ENCODE measurements at places on chromosomes 7 and 10.

- no peak for DNase-seq
Observed at GRCh38 chr7:40566879-40567278, 432.1 kb downstream of the SUGCT start.

GRCh38 chr7:147539685-147540084, 1050.9 kb upstream of the C7orf33 start:
- DNase-seq, result no peak

- no peak for DNase-seq
Observed at GRCh38 chr10:64571056-64571455, 1049.9 kb downstream of the REEP3 start.

GRCh38 chr7:30994206-30995100, 30.7 kb downstream of the GHRHR start:
- DNase-seq, result no peak

DNA sequence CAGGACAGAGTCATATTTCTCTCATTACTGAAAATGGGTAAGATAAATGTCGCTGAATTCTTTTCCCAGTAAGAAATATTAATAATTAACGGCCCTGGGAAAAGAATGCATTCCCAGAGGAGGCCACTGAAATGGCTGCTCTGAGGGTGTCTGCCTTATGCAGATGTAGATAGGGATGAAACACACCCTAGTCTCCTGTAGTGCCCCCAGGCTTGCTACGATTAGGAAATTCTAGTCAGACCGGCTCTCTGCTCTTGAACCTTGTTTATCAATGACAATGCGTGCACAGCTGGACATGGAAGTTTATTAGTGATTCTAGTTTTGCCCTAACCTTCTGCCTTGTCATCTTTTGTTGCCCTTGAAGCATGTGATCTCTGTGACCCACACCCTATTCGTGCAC, 291.1 kb downstream of the ZNF248 start:
- no peak for DNase-seq

- DNase-seq, result no peak
Observed at GRCh38 chr7:77760809-77761453, 37.3 kb downstream of the TMEM60 start.

GRCh38 chr7:104153287-104153686, 54.5 kb downstream of the ORC5 start:
- no peak for DNase-seq

DNA sequence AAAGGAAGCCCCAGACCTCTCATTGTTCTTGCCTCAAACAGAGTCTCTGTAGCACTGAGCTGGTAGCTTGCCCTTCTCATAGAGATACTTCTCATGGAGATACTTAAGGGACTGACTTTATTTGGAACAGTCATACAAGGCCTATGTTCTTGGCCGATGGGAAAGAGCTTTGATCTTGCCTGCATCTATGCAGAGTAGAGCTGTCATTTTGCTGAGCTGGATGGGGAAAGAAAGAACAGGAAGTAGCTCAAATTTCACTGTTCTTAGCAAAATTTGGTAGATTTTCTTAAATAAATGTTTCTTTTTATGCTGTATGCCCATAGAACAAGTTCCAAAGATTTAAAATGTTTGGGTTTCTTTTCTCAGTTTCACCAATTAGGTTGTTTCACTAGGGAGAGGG, 119.3 kb upstream of the SEC61G start:
- no peak for DNase-seq

GRCh38 chr10:132737390-132738048, 48.4 kb downstream of the NKX6-2 start:
- DNase-seq, result no peak

DNA sequence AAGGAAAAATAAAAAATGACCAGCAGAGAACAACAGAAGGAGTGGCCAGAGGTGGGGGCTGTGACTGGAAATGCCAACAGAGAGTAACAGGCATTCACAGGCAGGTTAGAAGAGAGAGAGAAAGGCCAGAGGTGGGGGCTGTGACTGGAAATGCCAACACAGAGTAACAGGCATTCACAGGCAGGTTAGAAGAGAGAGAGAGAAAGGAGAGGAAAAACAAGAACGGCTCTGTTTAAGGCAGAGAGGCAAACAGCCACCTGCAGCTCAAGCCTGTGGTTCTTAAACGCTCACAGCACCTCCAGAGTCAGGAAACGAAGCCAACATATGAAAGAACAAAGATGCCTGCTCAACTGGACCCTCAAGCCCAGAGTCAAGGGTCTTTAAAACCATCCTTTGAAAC, 39.5 kb upstream of the DGKI start:
- DNase-seq, result no peak

DNA sequence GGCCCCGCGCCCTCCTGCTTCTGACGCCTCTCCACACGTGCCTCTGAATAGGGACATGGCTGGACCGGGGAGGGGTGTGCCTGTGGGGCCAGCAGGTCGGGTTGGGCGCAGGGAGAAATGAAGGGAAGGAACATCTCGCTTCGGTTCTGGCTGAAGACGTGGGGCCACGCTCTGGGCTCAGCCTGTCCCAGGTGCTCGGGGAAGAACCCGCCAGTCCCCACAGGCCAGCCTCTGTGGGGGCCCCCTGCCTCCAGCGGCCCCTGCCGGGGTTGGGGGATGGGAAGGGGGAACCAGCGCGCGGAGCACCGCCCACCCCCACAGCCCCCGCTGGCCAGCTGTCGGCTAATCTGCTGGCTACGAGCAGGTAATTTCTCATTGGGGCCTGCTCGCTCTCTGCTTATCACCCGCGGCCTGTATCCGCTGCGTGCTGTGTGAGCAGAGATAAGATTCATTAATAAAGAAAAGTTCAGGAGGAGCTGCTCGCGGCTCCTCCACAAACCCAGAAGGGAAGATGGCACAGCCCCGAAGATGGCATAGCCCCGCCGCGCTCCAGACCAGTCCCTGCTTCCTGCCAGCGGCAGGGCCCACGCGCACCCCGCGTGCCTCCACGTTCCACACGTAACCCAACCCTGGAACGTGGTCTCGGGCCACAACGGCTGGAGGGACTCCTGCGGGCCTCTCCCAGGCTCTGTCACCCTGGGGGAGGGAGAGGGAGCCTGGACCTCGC, 186.2 kb downstream of the ELFN1 start:
- DNase-seq, result no peak

GRCh38 chr10:21808550-21808949, 195.0 kb downstream of the DNAJC1 start:
- no peak for DNase-seq

- DNase-seq, result no peak
Observed at GRCh38 chr7:74032191-74032490, 4.2 kb downstream of the ELN start.

DNA sequence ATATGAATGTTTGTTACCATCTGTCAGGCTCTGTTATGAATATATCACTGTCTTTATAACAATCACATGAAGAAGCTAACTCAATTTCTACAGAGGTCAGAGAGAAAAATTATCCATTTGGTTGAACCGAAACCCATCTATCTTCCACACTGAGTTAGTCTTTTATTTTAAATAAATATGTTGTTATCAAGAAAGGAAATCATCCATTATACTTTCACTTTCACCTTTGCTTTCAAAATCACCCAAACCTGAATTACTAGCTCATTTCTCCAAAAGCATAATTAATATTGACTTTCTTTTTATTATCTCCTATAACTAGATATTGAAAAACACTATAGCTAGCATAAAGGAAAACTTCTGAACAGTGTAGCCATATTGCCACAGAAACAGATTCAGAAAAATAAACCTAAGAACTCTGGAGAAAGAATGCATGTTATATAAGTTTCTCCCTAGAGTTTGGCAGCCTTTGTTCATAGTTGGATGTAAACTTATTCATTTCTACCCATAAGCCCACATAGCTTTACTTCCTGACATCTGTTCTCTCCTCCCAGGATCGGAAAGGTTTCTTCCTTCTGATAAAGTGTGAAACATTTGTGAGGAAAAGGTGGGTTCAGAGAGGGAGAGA, 66.0 kb downstream of the NPSR1 start:
- DNase-seq, result no peak

DNA sequence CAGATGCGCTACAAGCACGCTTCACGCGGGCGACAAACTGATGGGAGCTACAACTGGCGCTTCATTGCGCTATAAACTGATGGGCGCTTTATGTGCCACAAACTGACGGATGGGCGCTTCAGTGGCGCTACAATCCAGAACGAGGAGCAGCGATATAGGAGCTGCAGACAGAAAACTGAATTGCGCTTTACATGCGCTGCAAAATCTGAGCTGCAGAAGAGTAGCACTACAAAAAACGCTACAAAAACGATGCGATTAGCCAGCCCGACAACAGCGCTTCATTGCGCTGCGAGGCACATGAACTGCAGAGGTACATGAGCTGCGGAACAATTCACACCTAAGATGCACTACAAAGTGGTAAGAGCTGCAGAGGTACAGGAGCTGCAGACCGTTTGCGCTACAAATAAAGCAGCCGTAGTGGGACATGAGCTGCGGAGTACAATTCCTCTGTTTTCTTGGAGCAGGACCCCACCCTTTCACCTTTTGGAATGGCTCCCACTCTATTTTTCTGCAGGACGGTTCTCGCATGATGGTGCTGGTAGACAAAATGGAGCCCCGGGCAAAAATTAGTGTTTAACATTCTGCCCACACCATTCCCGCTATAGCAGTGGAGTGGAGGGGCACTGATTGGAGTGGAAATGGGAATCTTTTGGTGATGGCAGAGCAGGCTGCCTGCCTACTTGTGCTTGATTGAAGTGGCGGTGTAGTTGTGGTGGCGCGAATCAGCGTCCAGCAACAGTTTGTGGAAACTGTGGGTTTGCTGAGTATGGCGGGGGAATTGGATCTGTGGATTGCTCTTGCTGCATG, 1.2 kb upstream of the SGCE start:
- peak; percentile 7 for DNase-seq

DNA sequence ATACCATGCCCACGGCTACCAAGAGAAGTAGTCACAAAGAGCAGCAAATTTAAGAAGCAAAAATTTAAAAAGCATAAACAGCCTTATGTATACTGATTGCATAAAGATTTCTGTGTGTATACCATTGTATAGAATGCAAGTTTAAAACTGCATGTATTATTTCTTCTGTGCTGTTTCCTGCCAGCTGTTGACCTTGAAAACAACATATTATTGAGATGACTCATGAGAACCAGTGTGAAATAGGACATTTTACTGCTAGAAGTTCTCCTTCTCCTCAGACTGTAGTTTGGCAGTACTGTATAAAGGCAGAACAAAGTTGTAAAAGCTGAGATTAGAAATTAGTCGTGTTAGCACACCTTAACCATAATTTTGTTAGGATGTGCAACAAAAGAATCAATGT, 42.3 kb upstream of the SGCE start:
- no peak for DNase-seq

DNA sequence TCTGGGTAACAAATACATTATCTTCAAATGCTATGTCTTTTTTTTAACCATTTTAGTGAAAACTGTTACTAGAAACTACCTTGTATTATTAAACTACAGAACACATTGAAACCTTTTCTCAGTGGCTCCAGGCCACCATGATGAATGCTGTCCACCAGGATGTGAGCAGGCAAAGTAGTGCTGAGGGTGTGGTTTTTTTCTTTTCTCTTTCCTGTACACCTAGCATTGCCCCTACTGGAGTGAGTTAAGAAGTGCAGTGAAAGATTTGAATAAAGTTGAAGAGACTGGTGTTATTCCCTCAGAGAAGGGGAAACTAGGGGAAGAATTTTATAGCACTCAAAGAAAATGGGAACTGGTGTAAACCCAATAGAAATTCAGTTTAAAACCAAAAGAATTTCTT, 120.0 kb upstream of the SAMD8 start:
- DNase-seq, result no peak

DNA sequence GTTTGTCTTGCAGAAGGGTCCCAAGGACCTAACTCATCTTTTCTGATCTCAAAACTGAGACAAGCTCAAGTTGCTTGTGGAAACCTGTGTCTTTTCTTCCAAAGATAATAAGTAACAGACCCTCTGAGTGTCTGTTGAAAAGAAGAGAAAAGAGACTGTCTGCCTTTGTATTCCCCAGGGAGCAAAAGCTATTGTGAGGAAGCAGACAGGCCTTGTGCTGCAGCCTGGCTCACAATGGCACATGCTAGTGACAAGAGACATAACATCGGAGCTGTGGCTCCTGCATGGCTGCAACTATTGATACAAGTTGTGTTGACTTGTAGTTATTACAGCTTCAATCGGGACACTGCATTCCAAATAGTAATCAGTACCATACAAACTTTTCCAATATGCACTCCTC, 202.9 kb downstream of the DKK1 start:
- no peak for DNase-seq

- DNase-seq, result no peak
Observed at GRCh38 chr7:151313857-151314256, 27.8 kb upstream of the NUB1 start.

- DNase-seq, result no peak
Observed at GRCh38 chr7:65925040-65925439, 52.2 kb downstream of the VKORC1L1 start.

- DNase-seq, result no peak
Observed at GRCh38 chr7:127251465-127252376, 1.0 kb downstream of the GRM8 start.

GRCh38 chr10:11837372-11838161, 14.4 kb downstream of the PROSER2 start:
- DNase-seq, result no peak

GRCh38 chr7:50738932-50739331, 43.8 kb downstream of the GRB10 start:
- DNase-seq, result no peak

DNA sequence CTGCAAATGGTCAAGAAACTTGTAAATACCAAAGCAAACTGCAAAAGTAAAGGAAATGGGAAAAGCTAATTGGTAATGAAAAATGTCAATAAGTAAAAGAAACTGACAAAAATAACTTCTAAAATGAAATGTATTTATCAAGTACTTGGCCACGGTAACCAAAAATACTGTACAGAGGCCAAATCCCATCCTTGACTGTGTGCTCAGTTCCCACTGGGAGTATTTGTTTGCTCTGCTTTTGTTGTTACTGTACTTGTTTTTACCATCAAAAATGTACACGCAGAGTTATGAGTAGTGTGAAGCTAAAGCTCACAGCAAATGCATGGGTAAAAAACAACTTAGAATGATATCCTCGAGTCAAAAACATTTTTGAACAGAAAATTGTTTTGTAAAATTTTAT, 31.1 kb downstream of the ENKUR start:
- no peak for DNase-seq

GRCh38 chr7:67406976-67407375, 410.3 kb downstream of the TYW1 start:
- no peak for DNase-seq

DNA sequence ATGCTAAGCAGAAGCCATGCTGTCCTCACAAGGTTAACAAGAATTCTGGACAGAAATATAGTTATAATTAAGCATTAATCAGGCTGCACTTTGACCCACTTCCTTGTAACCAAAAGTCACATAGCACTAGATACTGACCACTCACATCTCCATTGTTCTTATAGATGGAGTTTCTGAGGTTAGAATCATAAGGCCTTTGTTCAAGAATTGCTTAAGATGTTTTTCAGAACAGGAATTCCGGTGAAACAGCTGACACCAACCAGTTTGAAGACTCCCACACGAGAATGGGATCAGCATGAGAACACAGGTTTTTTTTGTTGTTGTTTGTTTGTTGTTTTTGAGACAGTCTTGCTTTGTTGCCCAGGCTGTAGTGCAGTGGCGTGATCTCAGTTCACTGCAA, 488.3 kb upstream of the NRP1 start:
- DNase-seq, result no peak

DNA sequence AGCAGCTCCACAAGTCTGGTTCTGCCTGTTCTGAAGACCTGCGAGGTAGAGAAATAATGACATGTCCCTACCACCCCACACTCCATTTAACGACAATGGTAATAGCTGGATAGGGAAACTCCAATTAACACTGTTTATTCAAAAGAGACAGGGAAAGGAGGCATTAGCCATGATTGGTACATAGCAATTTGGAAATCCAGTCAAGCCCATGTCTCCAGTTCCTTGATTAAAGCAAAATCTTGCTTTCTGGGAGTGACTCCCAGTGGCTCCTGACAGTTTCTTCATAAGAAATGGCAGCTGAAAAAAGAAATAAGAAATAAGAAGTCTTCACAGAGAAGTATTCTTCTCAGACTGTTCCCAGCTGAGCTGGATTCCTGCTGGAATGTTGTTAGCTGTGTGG, 140.7 kb upstream of the LYZL2 start:
- DNase-seq, result no peak

Measured in activated CD4-positive, alpha-beta T cell treated with anti-CD3 and anti-CD28 coated beads, Interleukin-2, amount 50 U/mL, for 1 hour (primary cell).